ENCODE measurements at places on chromosomes 11 and 22. TPM values are rescaled to one million over a fixed set of nuclear protein-coding genes. Genes with fewer than 3 reads are reported as not detected.
A peak's percentile ranks its signal among the peaks of the same experiment; 100 is the strongest.

DNA sequence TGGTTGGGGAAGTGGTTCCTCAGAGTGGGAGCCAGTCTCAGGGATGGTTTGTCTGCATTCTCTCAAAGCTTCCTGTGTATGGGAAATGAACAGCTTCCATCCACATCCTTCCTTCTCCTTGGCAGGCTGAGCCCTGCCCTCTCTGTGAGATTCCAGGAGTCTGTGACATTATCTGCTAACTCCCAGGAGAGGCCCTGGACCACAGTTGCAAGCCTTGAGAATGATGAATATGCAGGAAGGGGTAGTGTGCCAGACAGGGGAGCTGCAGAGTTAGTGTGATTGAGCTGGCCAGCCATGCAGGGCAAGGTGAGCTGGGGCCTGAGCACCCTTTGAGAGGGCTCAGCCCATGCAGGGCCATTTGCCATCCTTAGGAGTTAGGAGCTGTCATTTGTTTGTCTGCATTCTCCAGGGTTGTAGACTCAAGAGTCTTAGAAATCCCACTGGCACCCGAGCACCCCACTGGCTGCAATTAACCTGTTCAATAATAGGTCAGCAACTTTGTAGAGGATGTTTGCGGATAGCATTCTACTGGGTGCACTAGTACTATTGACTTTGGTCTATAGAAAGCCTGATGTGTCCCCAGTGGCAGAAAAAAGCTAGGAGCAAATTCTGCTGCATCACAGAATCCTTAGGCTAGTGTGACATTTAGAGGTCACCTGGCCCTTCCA, 299.0 kb upstream of the CADM1 start:
- no peak for DNase-seq

- DNase-seq: no peak
Measured at GRCh38 chr11:32290783-32291182, 144.6 kb downstream of the WT1 start.

DNA sequence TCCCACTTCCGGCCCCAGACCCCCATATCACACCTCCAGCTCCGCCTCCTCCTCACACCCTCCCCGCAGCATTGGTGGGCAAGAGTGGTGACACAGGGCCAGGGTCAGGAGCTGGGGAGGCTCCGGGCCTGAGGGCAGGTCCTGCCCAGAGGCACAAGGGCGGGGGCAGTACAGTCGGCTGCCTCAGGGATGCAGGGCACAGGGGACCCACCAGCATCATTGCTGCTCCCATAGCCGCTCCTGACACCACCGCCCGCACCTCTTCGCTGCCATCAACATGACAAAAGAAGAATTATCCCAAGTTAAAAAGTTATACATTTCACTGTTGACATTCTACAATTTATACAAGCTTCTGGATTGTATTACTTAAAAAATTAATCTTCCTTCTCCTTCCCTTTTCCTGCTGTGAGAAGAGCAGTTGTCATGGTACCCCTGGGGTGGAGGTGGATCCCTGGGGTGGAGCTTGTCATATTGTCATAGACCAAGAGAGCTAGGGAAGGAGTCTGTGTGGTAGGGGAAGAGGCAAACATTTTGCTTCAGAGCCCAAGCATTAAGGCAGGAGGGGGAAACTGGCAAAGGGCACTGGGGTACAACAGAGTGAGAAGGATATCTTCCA, 4.1 kb downstream of the SBF2 start:
- no peak for DNase-seq

DNA sequence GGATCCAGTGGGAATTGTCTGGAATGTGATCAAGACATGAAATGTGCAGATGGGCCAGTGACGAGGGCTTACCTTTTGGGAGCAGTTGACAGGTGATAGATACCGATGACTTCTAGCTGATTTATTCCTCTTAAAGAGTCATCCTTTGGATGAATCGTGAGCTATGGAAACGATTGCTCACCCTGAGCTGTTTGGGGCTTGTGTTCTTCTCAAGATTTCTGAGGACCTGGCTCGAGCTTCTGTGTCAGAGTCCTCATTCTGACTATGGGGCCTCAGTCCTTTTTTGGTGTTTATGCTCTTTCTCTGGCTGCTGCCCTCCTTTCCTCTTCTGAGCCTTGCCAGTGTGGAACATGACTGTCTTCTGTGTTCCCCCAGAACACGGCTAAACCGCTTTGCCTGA, 11.9 kb upstream of the AMPD3 start:
- no peak for DNase-seq

DNA sequence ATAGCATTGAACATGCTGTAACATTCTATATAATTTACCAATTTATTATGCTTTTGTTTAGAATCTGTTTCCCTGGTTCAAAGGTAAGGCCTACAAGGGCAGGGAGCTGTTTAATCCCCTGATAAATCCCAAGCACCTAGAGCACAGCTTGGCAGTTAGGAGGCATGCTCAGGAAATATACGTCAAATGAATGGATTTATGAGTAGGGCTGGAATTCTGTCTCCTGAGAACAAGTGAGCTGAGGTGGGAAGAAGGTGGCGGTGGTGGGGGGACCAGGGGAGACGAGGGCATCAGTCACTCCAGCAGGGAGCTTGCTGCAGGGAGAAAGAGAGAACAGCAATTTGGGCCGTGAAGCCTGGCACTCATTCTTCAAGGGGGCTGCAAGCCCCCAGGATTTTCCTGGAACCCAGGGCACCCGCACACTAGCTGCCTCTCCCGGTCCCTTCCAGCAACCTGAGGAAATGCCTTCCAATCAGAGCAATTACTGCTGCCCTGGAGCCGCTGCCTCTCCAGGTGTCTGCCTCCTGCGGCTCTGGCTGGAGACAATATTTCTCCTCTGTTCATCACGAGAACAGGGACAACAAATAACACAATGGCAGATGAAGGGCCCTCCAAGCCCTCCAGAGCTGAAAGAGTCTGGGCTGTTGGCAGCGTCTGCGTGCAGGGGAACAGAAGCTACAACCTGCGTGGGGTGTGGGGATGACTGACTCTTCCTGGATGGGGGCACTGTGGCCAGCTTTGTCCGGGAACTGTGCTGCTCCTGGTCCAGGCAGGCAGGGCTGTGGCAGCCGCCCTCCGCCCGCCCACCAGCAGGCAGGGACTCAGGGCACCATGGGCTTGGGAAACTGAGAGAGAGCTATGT, 233.4 kb downstream of the ST3GAL4 start:
- no peak for DNase-seq

DNA sequence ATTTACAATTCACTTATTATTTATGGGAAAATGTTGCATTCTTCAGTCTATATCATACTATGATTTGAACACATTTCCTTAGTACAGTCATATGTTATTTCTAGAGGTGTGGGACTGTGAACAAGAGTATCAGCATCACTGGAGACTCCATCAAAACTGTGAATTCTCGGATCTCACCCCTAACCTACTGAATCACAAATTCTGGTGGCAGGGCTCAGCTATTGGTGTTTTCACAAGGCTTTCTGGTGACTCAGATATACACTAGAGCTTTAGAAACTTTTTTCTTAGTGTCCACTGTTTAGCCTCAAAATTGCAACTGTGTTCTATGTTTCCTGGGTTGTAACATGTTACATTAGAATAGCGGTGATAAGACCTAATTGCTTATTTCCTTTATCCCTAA, 352.9 kb upstream of the DDI1 start:
- no peak for DNase-seq

DNA sequence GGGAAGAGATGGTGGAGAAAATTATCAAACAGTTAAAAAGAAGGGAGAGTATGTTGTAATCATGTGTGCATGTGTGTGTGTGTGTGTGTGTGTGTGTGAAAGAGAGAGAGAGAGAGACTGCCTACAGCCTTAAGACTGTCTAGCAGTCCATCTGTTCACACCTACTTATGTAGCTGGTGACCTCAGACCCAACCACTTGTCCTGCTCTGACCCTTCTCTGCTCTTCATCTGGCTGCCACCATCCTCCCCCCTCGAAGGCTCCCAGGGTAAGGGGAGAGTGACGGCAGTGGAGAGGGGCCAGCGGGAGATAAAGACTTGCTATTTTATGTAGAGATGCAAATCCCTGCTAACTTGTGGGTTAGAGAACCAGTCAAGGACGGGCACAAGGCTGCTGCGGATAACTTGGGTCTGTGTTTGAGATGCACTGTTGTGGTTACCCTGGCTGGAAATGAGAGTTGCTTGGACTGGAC, 24.9 kb upstream of the GRAMD1B start:
- no peak for DNase-seq

DNA sequence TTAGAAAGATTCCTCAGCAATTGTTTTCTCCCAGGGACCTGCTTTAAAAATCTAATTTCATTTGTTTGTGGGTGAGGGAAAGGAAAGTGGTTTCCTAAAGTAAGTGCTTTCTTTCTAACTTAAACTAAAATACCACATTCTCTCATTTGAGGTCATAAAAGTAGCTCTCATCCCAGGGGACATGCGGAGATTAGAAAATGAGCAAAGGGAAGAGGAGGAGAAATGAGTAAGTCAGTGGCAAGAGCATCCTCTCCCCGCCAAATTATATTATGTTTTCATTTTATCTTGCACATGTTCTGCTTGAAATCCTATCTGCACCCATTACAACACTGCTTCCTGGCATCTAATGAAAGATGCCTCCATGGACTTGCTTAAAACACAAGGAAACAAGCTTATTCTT, 191.4 kb downstream of the ARHGAP42 start:
- DNase-seq: no peak

- DNase-seq: no peak
Measured at GRCh38 chr11:108197351-108197750, 25.1 kb downstream of the NPAT start.

DNA sequence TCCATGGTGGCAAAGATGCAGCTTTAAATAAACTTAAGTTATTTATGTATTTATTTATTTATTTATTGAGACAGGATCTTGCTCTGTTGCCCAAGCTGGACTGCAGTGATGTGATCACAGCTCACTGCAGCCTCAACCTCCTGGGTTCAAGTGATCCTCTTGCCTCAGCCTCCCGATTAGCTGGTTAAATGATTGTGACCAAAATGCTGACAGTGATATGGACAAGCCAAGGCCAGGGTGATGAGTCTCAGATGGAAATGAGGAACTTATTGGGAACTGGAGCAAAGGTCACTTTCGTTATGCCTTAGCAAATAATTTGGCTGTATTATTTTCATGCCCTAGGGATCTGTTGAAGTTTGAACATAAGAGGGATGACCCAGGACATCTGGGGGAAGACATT, 9.3 kb upstream of the LRP5 start:
- no peak for DNase-seq

DNA sequence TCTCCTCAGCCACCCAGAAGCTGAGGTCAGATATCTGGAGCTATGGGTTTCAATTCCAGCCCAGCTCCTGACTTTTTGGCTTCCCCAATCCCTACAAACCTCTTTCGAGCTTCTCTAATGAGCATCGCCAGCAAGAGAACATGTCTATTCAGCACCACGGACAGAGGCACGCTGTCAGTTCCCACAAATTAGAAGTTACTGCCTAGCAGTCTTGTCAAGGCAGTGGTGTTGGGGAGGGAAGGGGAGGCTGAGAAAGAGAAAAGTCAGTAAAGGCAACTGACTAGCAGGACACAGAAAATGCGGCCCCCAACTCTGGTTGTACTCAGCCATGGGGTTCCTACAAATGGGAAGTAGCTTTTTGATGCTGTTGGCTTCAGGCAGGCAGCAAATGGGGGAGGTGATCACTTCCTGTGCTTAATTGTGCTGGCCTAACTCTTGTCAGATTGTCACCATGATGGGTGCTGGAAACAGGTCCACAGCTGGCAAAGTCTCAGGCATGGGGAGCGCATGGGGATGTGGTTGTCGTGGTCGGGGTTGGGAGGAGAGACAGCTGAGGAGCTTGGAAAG, 205.9 kb downstream of the ST3GAL4 start:
- DNase-seq: peak; percentile 39

DNA sequence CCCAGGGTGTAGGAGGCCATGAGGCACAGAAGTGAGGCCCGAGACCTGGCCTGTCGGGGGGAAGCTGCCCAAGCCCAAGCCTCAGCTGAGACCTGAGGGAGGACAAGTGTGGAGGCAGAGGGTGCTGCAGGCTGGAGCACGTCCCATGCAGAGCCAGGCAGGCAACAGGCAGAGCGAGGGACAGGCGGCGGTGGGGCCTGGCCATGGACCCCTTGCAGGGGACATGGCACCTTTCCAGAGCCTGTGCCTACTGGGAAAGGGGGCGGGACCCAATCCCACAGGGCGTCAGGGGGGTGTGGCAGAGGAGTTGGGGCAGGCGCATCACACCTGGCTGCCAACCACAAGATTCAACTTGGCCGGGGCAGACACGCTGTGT, 4.3 kb downstream of the TNNI2 start:
- DNase-seq: no peak

DNA sequence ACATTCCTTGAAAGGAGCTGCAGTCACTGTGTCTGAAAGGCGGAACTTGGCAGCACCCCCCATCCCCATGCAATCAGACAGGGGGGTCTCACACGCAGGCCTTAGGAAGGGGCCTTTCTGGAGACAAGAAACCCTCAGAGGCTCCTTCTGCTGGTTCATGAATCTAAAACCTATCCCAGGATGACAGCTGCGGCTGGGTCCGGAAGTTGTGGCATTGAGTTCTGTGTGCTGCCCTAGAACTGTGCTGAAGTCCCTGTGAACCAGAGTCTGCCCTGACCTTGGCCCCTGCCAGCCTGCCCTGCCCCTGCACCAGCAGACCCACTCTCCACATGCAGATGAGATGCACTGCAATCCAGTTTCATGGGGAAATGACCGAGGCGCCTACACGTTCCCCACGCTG, 268.0 kb downstream of the CTTN start:
- DNase-seq: no peak

- no peak for DNase-seq
Measured at GRCh38 chr11:114133548-114134329, 74.2 kb downstream of the ZBTB16 start.

DNA sequence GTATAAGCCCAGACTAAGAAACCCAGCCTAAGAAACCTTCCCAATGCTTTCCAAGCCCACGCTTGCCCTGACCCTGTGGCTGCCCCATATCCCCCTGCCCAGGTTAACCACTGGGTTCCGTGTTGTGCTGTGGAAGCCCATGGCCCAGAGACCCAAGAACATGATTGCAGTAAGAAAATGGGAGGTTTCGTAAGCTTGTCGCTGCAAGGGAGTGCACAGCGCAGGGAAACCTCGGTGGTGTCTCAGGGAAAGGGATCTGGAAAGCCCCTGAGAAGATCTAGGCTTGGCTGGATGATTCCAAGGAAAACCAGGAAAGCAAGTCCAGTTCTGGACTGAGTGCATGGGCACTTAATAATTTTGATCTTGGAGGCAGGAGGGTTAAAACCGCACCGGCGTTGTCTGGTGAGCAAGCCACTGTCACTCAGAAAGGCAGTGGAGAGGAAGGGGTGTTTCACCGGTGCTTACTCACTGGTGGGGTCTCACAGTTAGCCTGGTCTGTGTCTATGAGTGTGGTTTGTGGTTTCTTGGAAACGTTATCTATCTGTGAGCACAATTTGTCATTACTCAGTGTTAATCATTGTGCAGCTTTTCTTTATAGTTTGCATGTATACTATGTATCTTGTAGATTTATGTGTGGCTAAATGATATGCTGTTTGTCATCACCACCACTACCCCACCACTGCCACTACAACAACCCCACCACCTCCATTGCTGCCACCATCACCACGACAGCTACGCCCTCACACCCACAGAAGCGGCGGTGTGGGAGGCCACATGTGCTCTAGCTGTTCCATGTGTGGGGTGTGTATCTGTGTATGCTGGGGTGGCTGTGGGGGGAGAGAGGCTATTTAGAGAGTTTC, 53.3 kb upstream of the PRDM11 start:
- no peak for DNase-seq

The DEUP1 gene
- total RNA-seq: not detected

The CHRM1 gene
- not detected for total RNA-seq

The ALDH3B2 gene
- not detected for total RNA-seq

The SPTBN2 gene
- 1.6 TPM for total RNA-seq

The CARD18 gene
- total RNA-seq: not detected

The CARD16 gene
- total RNA-seq: 72.5 TPM

The RASSF10 gene
- not detected for total RNA-seq

The CDKN1C gene
- total RNA-seq: 2.9 TPM

The TRIM51 gene
- total RNA-seq: not detected

The LGALS1 gene
- 1,187 TPM for total RNA-seq

The SYT7 gene
- total RNA-seq: not detected
